SHP77 (cell line): ENCODE measurements at places on chromosomes 5 and 9.

GRCh38 chr5:149585910-149586309, 4.6 kb downstream of the ARHGEF37 start:
- no peak for DNase-seq

DNA sequence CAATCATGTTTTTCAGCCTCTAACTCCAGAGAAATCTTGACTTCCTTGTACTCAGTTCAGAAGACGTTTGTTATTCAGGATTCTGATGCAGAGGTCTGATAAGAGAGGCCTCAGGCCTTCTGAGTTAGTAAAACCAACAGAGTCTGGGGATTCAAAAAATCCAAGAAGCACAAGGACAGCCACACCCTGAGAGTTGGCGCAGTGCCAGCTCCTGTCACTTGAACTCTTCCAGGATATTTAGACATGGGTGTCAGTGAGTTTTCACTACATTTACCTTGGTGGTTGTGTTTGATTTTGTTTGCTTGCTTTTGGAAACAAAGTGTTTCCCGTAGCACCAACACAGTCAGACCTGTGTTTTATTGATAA, 41.6 kb upstream of the PDE8B start:
- DNase-seq: peak; percentile 8

DNA sequence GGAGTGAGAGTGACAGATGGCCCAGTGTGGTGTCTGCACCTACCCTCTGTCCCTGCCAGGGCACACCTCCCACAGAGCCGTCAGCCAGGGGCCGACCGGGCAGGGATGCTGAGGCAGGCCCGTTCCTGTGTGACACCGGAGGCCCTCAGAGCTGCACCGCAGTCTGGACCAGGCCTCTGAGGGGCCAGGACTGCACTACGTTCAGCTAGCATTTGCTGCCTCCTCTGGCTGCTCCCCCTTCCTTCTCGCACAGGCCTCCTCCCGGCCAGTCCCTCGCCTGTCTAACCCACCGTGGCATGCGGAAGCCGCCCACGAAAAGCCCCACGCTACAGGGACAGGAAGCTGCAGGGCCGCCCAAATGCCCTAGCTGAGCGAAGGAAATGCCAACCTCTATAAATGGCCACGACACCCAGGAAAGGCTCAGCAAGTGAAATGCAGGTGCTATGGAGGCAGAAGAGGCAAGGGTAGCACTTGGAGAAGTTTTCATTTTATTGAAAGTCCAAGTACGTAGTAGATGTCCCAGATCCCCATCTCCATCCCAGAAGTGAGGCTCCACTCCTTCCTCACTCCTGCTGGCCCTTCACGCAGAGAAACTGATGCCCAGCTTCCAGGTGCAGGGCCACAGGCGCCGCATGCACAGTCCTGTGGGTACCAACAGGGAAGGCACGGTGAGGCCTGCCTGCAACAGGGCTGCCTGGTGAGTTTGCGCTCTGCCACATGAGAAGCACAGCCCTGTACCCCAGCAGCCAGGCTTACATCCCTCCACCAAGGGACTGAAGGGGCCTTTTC, 38.7 kb downstream of the MAPK9 start:
- no peak for DNase-seq

- DNase-seq: no peak
Measured at GRCh38 chr5:87836696-87837095, 424.0 kb upstream of the CCNH start.

DNA sequence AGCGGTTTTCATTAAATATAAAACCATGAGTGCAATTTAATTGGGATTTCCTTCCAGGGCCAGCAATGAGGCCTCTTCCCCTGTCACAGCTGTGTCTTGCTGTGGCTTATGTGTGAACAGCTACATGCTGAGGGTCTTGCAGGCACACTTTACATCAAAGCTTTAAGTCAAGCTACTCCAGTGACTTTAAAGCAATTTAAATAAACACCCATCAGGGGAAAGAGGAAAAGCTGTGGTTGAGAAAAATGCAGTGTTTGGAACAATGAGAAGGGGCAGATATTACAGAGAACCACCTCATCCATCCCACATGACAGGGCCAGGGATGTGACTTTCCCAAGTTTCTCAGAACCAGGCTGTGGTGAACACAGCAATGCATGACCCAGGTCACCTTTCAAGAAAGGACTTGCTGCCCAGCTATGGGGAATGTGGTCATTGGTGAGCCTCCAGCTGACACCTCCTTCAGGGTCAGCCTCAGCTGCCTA, 115.9 kb upstream of the LPAR1 start:
- no peak for DNase-seq

DNA sequence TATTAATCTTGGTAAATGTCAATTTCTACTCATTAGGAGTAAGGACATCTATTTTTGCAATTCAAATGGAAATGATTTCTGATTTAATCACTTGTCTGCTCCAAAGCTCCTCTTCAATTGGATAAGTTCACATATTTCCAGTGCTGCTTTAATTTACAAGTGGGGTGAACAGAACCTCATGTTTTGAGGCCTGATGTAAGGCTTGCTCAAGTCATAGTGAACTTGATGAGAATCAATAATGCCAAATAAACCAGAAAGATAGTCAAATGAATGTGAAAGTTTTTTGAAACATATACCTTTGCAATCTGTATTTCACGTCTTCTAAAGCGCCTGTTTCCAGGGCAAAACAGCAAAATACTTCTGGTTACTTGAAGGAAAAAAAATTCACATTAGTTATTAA, 15.4 kb upstream of the ACOT12 start:
- DNase-seq: no peak

- DNase-seq: no peak
Measured at GRCh38 chr5:149363358-149363757, 5.5 kb downstream of the PCYOX1L start.

DNA sequence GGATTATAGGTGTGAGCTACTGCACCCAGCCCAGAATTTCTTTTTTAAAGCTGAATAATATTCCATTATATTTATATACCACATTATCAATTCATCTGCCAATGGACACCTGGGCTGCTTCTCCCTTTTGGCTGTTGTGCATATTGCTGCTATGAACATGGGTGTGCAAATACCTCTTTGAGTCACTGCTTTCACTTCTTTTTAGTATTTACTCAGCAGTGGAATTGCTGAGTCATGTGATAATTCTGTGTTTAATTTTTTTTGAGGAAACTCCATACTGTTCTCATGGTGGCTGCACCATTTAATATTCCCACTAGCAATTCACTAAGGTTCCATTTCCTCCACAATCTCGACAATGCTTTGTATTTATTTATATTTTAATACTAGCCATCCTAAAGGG, 36.1 kb upstream of the KIF4B start:
- no peak for DNase-seq

DNA sequence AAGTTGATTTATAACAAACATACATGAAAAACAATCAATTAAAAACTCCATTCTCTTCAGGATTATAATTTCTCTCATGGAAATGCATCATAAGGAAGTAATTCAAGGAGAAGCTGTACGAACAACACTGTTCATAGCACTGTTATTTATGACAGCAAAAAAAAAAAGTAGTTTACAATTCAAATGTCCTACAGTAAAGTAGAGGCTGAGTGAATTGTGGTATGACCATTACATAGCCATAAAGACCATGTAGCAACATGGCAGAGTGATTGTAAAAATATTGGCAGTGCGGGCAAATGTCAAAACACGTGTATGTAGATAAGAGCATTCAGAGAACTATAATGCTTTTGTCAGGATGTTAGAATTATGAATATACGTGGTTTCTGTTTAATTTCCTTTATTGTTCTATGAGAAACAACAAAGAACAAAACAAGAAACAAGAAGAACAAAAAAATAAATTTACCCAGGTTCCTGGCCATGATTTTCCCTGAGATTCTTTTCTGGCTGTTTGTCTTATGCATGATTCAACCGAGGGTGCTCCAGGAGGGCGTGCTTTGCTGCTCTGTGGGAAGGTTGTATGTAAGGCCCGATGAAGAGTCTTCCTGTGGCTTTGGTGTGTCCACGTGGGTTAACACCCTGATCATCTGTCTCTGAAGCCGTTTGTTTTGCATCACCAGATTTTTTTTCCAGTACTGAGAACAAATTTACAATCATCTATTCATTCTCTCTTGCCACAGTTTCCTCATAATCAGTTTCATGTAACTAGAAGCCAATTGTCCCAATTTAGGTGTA, 28.8 kb downstream of the GCNT4 start:
- no peak for DNase-seq
